Mesendoderm (in vitro differentiated cells): ENCODE measurements at places on chromosomes 11 and 22.

GRCh38 chr22:39962071-39962470 is 1.9 kb downstream of the TMA7B start:
- no peak for DNase-seq

DNA sequence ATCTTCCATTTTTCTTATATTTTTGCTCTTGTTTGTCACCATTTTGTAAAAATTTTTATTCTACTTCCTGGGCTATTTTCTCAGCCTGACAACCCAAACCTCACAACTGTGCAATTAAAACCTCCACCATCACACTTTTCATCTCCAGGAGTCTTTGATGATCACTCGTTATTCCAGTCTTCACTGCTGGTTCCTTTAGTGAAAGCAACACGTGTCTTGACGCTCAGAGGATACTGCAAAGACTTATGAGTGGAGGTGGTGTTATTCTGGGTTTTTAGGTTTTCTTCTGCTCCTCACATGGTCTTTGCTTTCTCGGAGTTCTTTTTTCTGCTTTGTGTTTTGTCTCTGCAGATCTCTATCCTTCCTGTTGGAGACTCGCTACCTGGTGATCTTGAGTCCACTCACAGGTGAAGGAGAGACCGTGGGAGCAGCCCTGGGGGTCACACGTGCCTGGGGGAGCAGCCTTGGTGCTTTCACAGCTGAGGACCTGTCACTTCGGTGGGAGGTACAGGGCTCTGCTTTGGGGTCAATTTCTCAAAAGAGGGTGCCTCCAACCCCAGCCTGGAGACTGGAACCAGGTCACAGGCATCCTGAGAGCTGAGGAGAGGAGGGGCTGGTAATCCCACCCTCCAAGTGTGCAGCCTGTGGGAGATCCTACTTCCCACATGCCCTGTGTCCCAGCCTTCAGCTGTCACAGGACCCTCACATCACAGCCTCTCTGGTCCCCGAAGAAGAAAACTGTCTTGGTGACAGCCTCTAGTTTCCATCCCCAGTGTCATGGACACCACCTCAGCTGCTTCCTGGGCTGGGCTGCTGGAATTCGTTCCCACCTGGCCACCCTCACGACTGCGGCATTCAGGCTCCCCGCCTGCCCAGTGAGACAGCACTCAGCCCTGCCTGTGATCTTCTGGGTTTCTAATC is 11.0 kb downstream of the SULT4A1 start:
- DNase-seq, result no peak

GRCh38 chr22:31122196-31122531 is 602 bp upstream of the INPP5J start:
- DNase-seq, result no peak

DNA sequence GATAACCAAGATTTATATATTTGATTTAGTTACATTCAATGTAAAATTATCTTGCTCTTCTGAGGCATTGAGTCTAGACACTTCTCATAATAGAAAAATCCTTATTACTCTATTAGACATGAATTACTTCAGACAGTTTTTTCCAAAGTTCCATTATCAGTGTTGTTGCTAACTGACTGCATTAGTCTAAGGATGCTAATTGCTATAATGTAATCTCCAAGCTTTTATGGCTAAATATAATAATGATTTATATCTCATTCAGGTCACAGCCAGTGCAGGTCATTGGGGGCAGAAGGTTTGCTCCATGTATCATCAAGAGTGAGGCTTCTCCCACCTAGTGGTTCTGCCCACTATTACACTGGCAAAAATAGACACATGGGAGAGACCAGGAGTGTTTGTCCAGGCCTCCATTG is 377.2 kb upstream of the DDI1 start:
- peak; percentile 60 for DNase-seq

DNA sequence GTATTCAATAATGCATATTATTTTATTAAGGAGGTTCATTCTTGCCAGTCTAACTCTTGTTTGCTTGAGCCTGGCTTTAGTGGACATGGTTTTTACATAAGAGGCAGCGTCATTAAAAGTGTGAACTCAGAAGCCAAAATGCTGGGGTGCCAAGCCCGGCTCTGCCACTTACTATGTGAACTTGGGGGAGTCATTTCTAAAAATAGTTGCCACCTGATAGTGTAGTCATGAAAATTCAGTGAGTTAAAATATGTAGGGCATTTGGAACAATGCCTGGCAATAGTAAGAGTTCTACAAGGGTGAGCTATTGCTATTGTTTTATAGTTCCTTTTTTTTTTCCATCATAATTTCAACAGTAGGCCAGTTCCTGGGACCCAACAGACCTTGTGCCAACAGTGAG is 49.9 kb downstream of the TENM4 start:
- no peak for DNase-seq

DNA sequence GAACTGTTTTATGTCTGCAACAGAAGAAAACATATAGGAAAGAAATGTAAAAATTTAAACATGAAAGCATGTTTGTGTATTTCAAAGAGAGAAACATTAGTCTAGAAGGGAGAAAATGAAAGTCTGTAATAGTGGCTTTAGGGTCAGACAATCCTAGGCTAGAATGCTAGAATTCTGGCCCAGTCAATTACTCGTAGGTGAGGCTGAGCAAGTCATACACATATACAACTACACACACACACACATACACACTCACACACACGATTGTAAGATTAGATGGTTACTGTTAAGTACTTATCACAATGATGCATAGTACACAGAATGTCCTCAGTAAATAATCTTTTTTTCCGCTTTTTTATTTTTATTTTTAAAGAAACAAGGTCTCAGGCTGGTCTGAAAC is 37.7 kb upstream of the PCF11 start:
- DNase-seq, result no peak

DNA sequence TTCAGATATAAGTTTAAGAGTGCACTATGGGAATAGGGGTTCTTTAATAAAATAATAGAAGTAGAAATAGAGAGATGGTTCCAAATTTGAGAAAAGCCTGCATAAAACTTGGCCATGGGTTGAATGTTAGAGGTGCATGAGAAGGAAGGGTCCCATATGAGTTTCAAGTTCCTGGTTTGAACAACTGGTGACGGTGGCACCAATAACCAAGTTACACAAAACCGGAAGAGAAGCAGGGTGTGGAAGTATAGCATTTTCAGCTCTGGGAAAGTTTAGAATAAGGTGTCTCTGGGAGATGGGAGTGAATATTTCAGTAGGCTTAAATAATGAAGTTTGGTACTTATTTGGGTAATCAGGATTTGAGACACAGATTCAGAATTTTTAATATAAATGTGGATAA is 2.4 kb downstream of the CASP1 start:
- no peak for DNase-seq

- no peak for DNase-seq
These were observed 19.8 kb downstream of the PRMT3 start for GRCh38 chr11:20407344-20407743.

GRCh38 chr11:34278693-34279297 is 79.0 kb downstream of the ABTB2 start:
- no peak for DNase-seq

DNA sequence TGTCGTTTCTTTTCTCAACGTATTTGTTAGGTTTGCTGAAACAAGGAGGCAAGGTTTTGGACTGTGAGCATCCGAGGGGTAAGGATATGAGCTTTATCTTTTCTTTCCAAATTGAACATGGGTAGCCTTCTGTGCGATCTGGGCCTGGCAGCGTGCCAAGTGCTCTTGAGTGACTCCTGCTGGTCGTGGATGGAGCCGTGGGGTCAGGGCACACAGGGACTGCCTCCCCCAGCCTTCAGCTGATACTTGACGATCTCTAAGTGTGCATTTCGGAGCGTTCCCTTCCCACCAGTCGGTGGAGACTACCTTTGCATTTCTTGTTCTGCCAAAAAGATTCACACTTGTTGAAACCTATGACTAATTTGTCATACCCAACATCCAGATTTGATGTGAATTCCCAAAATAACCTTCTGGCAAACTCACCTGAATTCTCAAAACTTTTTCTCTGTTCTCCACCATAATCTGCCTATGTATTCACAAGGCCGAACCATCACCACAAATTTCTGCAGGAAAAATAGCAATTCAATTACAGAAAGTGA is 40.1 kb upstream of the CLMP start:
- DNase-seq, result peak; percentile 61

- DNase-seq, result no peak
These were observed 13.1 kb downstream of the LARGE2 start for GRCh38 chr11:45935349-45936064.

DNA sequence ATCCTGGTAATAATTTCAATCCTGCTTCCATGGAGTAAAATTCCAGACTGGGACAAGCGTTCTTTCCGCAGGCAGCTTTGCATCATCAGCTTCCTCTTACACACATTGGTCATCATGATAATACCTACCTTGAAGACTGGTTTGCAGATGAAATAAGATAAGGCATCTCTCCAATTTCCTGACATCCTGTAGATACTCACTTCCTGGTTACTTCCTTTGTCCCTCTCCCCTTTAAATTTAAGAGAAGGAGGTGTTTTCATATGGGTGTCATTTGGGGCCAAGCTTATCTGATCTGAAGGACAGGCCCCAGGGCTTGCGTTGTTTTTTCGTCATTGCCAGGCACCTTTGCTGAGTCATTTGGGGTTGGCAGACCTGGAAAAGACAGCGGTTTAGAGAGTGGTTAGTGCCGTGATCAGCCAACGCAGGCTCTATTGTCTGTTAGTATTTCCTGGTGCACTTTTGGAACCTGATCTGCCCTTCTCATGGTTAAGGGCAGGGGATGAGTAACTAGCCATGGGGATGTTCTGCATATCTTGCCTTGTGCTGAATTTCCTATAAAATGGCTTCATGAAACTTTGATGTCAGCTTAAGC is 24.1 kb downstream of the GRAMD1B start:
- peak; percentile 95 for DNase-seq

DNA sequence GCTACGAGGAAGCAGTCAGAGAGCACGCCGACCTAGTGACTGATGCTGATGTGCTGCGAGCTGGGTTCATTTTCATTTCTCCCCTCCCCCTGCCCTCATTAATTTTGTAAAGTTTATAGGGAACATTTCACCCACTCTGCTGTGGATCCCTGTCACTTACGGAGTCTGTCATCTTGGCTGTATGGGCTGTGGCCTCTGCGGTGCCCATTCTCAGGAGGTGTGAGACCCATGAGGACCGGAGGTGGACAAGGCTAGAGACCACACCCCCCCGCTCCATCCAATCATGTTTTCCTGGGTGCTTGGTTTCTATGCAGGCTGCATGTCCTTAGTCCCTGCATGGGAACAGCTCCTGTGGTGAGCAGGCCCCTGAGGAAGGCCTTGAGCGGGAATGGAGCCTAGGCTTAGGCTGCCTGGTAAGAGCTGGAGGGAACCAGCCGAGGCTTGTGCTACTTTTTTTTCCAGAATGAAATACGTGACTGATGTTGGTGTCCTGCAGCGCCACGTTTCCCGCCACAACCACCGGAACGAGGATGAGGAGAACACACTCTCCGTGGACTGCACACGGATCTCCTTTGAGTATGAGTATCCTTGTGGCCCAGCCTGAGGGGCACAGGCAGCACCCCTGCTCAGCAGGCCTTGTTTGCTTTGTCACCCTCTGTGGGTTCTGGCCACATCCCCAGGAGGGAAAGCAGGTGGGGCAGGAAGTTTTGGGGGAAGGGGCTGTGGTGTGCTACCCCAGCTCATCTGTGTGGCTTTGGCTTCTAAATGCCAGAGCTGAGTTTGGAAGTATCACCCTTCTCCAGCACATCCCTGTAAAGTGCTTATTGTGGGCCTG is 19.1 kb downstream of the CLDN5 start:
- DNase-seq, result no peak

DNA sequence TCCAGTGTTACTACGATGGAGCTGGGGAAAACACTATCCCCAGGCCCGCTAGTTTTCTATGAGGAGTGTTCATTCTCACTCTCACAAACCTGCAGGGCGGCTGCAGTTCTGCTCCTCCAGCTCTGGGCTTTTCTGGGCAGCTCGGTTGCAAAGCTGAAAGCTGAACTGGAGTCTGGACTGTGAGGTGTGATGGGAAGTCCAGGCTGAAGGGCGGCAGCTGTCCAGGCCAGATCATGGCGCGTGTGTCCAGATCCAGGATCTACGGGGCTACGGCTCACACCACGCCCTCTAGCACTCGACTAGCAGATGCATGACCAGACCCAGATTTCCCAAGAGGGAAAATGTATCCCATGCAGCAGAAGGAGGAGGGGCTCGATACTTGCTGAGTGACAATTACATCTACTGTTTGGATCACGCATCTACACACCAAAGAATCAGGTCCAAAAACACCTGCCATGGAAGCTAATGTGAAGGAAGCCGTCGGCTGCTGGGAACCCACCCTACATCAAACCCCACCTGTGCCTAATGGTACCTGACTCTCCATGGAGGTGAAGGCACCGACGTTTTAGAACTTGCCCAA is 555.0 kb downstream of the BRD1 start:
- DNase-seq, result no peak

GRCh38 chr11:125872138-125872491 is 15.4 kb upstream of the HYLS1 start:
- DNase-seq, result no peak

DNA sequence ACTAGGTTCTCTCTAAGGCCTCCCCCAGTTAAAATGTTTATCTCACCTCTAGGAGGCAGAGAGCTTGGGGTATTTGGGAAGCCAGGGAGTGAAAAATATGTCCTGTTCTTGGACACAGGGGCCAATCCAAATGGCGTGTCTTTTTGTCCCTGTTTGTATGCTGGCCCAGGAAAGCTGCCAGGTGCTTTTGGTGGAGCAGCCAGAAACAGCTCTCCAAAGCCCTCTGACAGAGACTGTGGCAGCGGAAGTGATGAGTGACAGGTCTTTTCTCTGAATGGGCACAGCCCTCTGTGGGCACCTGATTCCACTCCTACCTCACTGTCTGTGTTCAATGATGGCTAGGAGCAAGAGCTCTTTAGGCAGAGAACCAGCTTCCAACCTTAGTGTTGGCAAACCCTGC is 106.4 kb upstream of the KIRREL3 start:
- no peak for DNase-seq

DNA sequence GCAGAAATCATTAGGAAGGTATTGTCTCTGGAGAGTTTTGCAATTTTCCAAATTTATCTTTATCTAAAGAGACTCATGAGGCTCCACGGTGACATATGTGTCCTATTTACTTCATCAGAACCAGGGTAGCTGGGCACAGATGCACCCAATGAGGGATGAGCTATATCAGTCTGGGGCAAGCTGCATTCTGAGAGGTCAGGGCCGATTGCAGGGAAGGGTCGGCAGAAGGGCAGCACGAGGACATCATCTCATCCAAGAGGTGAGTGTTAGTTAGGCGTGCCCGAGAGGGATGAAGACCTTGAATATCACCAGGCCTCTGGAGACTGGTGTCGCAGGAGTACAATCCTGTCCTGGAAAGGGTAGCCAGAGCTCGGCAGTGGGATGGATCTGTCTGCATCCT is 41.0 kb upstream of the SPON1 start:
- DNase-seq, result no peak

DNA sequence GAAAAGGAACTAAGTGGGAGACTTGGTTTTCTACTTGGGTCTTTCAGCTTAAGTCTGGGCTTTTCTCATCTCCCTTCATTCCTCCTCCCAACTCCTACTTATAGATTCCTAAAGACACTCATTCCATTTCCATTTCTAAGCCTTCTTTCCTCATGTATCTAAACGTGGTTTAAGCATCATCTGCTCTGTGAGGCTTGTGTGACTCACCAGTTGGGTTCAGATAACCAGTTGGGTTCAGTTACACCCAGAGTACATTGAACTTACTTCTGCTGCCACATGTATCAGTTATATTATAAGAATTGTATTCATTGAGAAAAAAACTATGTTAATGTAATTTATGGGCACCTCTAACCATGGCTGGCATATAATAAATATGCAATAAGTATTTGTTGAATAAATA is 831.2 kb upstream of the CCDC90B start:
- no peak for DNase-seq

- DNase-seq, result no peak
These were observed 368.7 kb downstream of the METTL15 start for GRCh38 chr11:28476864-28477263.

GRCh38 chr11:102476812-102477211 is 24.2 kb upstream of the TMEM123 start:
- DNase-seq, result no peak
